SW480 (cell line): ENCODE measurements at places on chromosomes 2 and 18.

GRCh38 chr18:3248062-3248657 lies 559 bp downstream of the MYL12A start:
- no peak for DNase-seq

- DNase-seq: peak; percentile 8
These were observed 347.0 kb downstream of the CYRIA start for GRCh38 chr2:16318474-16319195.

DNA sequence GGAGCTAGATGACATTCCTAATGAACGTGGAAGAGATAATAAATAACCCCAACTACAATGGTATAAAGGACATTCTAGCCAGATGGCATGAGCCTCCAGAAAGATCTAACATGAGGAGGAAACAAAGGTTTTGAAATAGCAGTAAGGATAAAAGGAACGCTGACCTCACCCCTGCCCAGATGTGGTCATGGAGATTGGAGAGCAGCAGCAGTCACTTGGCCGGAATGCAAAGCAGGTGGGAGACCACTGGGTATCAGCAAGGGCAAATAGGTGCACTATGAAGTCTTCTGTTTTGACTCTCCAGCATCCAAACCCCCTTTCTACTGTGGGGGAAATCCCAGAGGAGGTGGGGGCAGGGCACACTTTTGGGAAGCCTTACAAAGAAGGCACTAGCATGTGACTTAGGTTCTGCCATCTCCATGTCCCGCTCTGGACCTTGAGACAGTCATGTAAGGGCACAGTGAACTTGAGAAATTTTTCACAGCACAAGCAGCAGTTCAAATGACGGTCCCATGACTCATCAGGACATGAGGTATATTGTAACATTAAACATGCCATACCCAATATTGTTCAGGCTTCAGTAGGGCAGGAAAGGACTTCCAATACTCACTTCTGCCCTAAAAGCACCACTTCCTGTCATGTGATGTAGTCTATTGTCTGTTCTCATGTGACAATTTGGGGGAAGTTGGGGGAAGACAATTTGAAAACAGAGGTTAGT lies 55.2 kb downstream of the METTL4 start:
- peak; percentile 51 for DNase-seq

GRCh38 chr18:24080861-24081260 lies 58.0 kb upstream of the CABYR start:
- no peak for DNase-seq

DNA sequence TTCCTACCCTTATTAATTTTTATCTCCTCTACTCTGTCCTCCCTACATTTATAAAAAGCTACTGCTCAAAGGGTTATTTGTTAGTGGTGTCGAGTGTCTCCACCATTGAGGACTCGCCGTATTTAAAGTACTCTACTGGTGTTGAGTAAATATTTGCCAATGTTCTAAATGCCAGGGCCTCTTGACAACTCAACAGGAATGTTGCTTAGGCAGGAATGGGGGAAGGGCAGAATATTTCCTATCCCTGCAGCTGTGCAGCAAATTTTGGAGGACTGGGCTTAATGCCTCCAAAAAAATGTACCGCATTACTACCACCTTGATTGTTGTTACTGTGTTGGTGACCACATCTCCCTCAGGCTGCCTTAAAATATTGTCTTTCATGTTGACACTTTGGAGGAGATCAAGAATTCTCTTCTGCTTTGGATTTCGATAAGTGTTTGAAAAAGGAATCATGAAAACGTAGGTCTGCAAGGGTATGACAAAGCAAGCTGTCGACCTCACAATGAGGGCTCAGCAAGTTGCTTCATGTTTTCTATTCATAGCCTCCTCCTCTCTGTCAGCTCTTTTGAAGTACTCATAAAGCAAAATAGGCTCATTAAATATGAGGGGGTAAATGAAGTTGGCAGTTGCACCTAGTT lies 84.3 kb downstream of the EFEMP1 start:
- peak; percentile 52 for DNase-seq

- no peak for DNase-seq
These were observed 58.6 kb upstream of the CHAC2 start for GRCh38 chr2:53708988-53709387.

GRCh38 chr18:44793194-44793593 lies 112.5 kb downstream of the SETBP1 start:
- no peak for DNase-seq

DNA sequence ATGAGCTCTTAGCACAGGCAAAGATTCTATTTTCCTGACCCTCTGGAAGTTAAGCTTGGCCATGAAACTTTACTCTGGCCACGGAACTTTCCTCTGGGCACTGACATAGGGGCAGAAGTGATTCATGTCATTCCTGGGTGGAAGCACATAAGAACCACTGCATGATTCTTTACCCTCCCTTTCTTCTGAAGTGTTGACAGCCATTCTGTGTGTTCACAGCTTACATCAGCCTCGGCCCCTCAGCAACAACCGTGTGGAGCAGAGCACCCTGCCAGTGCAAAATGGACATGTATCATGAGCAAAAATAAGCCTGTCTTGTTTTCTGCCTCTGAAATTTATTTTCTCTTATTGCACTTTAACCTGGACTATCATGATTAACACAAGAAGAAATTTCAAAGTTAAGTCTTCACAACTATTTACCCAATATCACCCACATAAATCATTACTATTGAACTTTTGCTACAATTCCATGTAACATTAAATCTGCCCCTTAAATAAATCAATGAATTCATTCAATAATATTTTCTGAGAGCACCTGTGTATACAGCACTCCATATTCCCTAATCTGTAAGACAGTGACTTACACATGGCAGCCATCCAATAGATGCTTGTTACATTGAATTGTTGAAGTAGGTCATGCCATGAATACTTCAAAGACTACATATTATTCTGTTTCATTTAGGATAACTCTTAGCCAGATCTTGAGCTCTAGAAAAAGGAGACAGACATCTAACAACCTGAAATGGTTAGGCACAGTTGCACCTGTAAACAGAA lies 531.9 kb downstream of the IRS1 start:
- DNase-seq: no peak

GRCh38 chr18:45430041-45430440 lies 185.2 kb upstream of the SLC14A2 start:
- DNase-seq: no peak

DNA sequence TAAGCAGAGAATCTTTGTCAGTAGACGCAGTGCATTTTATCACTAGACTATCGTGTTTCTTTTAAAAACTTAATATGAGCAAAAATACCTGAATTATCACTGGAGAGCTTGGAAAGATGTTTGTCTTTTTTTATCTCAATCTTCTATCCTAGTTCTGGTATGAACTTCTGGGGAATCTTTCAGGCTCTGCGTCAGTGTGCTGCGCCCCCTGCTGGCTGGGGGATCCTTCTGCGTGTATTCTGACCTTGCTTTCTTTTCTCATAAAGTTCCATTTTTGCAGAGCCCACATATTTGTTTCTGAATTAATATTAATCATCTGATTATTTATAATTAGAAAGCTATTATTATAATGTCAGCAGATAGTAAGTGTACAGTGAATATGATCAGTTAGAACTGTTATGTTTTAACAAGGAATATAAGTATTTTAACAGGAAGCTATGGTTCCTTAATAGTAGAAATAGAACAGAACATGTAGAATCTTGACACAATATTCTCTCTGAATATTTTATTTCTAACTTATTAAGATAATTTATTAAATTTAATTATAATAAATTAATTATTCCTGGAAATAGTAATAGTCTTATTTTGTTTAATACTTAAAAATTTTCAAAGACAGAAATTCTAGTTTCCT lies 945.0 kb upstream of the CRIM1 start:
- peak; percentile 41 for DNase-seq

- DNase-seq: no peak
These were observed 109.4 kb downstream of the NRXN1 start for GRCh38 chr2:50922506-50922905.

- no peak for DNase-seq
These were observed 58.5 kb downstream of the ROCK1 start for GRCh38 chr18:21053127-21053526.

DNA sequence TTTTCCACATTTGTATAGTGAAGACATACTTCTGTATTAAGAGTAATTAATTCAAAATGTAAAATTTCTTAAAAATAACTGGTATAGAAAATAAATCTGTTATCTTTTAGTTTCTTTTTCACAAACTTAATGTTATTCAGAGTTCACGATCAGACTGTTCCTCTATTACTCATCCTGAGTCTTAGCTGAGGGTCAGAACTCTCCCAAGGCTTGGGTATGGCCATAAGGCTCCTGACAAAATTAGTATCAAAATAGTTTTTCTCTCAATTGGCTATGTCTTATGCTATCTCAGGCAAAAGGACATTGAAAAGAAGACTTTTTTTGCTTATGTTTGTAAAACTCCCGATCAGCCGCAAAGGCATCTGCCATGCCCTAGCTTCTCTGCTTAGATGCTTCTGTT lies 56.1 kb upstream of the NAB1 start:
- no peak for DNase-seq

DNA sequence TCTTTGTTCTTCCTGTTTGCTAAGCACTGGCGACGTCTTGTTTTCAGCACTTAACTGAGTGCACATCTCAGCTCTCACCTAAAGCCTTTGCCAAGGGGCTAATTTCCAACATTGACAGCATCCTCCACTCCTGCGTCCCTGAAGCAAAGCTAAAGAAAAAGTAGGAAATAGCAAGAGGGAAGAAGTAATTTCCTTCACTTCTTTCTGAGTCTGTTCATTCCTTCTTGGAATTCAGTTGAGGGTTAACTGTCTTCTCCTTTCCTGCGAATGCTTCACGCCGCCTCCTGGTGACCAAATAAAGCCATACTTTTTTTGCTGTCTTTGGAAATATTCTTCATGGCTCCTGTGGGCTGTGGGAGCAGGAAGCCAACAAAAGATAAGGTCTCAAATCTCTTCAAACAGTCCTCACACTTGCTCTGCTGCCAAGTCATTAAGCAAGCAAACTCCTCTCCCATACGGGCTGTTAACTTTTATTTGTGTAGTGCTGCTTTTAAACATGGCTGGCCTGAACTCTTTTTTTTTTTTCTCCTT lies 100.9 kb downstream of the DPP10 start:
- DNase-seq: no peak

GRCh38 chr2:237253046-237253702 lies 160.8 kb downstream of the COL6A3 start:
- no peak for DNase-seq

- DNase-seq: no peak
These were observed 263.4 kb downstream of the PDE11A start for GRCh38 chr2:177808984-177809809.

GRCh38 chr2:176826356-176826755 lies 386.2 kb upstream of the HNRNPA3 start:
- no peak for DNase-seq

DNA sequence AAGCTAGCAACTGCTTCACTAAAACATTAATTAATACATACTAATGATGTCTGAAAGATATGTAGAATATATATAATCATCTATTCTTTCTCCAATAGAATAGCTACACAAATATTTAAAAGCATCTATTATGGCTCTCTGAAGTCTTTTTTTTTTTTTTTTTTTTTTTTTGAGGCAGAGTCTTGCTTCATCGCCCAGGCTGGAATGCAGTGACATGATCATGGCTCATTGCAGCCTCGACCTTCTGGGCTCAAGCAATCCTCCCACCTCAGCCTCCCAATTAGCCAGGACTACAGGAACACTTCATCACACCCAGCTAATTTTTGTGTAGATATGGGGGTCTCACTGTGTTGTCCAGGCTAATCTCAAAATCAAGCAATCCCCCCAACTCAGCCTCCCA lies 120.4 kb upstream of the KYNU start:
- no peak for DNase-seq

GRCh38 chr2:75498907-75499306 lies 61.8 kb downstream of the EVA1A start:
- no peak for DNase-seq

GRCh38 chr2:48114256-48114655 lies 208.0 kb upstream of the FBXO11 start:
- DNase-seq: peak; percentile 90

DNA sequence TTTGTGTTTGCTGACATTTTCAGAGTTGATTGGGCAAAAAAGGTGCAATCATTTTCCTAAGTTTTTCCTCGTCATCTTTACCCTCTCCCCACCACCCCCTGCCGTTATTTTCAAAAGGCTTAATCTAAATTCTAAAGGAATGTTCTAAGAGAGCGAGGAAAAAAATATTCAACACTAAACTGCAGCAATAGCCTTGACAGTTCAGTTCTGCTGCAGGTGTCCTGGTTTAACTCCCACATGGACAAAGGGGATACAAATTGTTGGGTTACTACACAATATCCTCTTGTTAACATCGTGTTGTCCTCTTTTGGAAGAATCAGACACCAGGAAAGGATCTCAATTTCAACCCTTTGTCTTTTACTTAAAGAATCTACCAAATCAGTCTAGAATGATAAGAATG lies 696.5 kb downstream of the NRXN1 start:
- DNase-seq: no peak

DNA sequence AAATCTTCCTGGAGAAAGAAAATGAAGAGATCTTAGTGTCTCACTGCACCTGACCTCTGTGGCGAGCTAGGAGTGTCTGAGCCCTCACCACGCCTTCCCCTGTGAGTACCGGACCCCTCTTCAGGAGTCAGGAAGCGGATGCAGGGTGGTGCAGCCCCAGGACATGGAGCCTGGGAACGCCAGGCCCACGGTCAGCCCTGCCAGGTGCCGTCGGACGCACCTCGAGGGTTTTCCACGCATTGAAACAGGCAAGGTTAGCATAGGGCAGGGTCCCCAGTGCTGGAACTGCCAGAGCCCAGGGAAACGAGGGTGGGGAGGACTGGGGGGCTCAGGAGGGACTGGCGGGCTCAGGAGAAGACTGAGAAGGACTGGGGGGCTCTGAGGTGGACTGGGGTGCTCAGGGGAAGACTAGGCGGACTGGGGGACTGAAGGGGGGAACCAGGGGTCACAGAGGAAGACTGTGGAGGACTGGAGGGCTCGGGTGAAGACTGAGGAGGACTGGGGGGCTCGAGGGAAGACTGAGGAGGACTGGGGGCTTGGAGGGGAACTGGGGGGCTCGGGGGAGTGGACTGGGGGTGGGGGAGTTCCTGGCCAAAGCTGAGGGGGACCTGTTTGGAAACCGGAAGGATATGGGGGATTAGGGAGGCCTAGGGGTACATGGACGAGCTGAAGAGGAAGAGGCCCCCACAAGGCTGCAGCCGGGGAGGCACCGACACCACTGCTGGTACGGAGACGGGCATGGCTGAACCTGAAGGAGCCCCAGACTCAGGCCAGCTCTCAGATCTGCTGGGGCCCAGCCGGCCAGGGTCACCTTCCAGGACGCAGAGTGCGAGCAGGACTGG lies 65.2 kb upstream of the SNTG2 start:
- no peak for DNase-seq

DNA sequence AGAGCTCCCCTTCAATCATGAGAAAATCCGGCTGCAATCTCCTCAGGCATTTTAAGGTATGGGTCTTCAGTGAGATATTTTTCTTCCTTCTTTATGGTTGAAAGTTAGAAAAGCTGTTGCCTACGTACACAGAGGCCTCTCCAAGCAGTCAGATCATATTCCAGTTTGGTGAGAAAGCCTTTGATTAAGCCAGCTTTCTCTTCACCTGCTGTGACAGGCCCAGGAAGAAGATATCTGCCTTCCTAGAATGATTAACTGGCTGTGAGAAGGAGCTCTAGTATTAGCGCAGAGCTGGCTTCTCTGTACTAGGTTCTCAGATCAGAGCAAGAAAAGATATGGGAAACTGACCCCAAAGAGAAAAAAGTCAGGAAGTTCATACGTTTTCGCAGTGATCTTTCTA lies 585.0 kb upstream of the CHAC2 start:
- DNase-seq: no peak

GRCh38 chr2:118973542-118973951 lies 31.6 kb downstream of the MARCO start:
- DNase-seq: no peak
